ENCODE measurements at places on chromosomes 16 and 17. TPM values are rescaled to one million over a fixed set of nuclear protein-coding genes. Genes with fewer than 3 reads are reported as not detected.
A peak's percentile ranks its signal among the peaks of the same experiment; 100 is the strongest.

- DNase-seq: peak; percentile 23
These were observed 19.9 kb upstream of the COL1A1 start for GRCh38 chr17:50221266-50221863.

DNA sequence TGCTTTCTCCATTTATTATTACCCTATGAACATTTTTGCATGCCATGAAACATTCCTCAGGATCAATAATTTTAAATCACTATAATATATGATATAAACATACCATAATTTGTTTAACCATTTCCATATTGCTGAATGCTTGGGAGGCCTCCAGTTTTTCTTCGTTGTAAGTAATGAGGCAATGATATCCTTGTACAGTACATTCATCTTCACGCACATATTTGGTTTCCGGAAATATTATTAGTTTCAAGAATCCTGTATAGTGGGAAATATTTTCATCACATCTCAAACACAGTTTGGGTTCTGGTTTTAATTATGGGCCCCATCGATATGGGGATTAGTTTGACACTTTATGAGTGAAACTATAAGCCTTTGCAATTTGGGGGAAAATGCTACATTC is 135.4 kb downstream of the HS3ST3B1 start:
- DNase-seq: no peak

DNA sequence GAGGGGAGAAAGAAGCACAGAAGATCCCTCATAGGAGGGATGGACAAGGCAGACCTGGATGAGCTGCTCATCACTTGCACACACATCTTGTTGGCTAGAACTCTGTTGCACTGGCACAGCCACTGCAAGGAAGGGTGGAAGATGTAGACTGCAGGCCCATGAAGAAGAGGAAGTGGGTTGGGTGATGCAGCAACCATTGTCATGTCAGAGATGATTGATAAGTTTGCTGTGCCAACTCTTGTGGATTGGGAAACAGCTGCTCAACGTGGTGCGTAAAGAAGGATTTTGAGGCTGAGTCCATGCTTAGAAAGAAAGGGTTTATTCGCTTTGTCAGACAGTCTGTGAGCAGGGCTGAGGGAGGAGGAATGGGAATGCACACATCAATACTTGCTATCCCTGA is 161.4 kb upstream of the MPHOSPH6 start:
- no peak for DNase-seq

GRCh38 chr16:80622007-80622406 is 81.2 kb downstream of the DYNLRB2 start:
- DNase-seq: no peak

DNA sequence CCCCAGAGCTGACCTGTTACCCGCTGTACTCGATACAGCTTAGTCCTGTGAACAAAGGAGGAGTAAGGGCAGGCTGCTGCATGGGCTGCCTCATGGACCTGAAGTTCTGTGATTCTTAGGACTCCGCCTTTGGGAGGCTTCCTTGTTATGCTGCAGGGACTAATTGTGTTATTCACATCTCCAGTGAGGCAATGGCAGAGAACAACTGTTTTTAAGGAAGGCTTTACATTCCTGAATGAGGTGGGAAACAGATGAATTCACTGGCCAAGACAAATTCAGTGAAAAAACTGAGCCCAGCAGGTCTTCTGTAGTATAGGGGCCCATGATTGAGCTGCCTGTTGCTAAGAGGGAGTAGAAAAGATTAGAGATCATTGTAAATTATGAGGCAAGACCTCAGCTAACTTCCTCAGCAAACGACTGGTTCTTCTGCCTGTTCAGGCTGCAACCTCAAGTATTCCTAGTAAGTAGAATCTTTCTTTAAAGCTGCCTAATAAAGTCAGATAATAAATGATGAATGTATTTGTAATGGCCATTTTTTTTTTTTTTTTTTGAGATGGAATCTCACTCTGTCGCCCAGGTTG is 26.3 kb downstream of the ADORA2B start:
- DNase-seq: no peak

- no peak for DNase-seq
These were observed 64.5 kb downstream of the RAI1 start for GRCh38 chr17:17745476-17746455.

DNA sequence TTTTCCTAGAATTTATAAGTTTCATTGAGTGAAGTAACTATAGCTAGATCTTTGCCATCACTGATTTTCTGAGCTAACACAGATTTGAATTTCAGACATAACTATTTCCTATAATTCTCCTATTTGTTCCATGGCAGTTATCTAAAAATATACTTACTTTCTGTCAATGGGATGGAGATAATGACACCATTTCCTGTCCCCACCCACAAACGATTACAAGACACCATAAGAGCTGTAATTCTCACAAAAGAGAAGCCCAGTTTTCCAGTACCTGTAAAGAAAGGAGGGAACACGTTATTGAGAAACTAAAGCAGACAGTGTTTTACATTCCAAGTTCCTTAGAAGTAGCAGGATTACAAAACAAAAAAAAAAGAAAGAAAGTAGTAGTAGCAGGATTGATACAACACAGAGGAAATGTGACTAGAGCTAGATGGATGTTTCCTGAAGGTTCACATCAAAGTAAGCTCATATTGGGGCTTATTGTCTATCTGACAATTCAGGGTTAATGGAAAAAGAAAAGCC is 110.9 kb upstream of the TOB1 start:
- no peak for DNase-seq

DNA sequence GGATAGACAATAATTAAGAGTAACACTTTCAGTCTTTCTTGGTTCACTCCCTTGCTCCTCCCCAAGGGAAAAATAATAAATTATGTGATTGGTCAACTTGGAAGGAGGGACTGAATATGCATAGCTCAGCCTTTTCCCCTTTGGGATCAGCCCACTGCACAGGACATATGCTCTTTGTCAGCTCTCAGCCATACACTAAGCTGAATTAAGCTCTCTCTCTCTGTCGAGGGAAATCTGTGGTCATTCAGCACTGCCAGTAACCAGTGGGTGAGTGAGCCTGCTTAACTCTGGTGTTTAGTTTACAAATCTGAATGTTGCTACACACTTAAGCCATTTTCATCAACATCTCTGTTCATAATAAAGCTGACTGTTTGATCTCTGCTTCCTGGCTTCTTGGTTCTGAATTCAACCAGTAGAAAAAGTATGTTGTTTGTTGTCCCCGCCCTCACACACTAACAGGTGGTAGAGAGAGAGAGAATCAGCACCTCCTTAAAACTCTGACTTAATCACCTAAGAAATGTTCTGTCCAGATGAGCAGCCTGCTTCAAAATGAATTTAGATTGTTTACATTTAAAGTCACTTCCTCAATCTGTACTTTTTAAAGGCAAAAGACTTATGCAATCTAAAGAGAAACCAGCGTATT is 102.3 kb upstream of the C17orf78 start:
- peak; percentile 8 for DNase-seq

DNA sequence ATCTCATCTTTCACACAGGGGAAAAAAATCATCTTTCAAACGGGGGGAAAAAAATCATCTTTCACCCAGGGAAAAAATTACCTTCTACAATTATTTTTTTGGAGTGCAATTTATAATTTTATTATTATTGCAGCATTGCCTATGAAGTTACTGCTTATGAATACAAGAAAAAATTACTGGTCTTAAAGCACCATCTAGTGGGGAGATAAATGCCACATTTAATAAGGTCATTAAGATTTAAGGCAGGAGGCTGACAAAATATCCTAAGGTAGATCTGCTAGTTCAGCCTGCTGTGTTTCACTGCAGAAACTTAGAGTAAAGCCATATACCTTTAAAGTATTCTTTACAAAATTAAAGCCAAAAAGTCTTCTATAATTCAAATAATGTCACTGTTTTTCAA is 13.7 kb downstream of the SHCBP1 start:
- peak; percentile 59 for DNase-seq

GRCh38 chr16:51359141-51359955 is 208.3 kb upstream of the SALL1 start:
- no peak for DNase-seq

DNA sequence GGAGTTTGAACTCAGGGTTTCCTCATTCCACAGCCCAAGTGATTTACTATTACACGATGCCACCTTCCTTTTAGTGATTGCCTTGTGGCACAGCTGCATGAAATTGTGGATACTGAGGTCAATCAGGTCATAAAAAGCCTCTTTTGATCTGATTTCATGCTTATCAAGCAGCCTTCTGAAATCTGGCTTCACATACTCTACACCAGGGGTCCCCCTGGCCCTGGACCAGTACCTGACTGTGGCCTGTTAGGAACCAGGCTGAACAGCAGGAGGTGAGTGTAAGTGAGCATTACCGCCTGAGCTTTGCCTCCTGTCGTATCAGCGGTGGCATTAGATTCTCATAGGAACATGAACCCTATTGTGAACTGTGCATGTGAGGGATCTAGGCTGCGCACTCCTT is 13.8 kb downstream of the SLFN5 start:
- DNase-seq: no peak

GRCh38 chr16:50737420-50737959 is 4.4 kb upstream of the CYLD start:
- DNase-seq: no peak

DNA sequence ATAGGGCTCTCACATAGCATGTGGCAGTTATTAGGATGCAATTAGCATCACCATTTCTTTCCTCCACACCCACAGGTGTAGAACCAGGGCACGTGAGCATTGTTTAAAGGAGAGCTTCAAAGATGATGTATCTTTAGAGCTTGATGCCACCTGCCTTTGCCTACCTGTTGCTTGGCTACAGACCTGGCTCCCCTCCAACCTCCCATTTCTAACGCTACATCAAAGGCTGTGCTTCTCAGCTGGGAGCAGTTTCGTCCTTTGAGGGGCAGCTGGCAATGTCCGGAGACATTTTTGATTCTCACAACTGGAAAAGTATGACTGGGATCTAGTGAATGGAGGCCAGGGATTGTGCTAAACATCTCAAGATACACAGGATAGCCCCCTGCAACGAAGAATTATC is 78.5 kb upstream of the CLEC3A start:
- DNase-seq: no peak

GRCh38 chr16:88758227-88758943 is 26.6 kb downstream of the PIEZO1 start:
- no peak for DNase-seq

DNA sequence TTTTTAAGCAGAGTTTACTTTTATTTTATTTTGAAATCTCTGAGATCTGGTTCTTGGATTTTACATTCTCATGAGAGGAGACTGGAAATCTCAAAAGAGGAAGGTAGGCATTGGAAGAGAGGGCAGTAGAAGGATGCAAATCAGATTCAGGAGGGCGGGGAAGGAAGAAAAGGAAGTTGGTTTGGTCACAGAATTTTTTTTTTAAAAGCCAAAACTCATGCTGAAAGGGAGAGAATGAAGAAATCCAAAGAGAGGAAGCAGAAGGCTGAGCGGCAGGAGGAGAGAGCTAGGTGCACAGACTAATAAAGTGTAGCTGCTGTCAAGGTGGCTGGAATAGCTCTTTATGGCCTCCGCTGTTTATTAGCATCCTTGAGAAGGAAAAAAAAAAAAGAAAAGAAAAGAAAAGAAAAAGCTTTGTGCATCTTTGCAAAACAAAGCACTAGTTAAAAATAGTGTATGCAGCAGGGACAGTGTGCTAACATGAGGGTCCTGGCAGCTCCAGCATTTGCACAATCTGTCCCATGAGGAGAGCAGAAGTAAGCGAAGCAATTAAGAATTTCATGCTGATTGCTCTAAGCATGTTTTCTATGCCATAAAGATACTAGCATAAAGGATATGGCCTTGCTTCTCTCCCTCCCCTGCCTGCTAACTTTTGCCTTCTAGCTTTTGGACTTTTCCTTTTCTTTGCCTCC is 194.2 kb downstream of the ZFHX3 start:
- DNase-seq: no peak

GRCh38 chr17:2718150-2718938 is 6.8 kb upstream of the CLUH start:
- peak; percentile 26 for DNase-seq

- peak; percentile 71 for DNase-seq
These were observed 229.9 kb upstream of the SDK2 start for GRCh38 chr17:73874008-73874720.

DNA sequence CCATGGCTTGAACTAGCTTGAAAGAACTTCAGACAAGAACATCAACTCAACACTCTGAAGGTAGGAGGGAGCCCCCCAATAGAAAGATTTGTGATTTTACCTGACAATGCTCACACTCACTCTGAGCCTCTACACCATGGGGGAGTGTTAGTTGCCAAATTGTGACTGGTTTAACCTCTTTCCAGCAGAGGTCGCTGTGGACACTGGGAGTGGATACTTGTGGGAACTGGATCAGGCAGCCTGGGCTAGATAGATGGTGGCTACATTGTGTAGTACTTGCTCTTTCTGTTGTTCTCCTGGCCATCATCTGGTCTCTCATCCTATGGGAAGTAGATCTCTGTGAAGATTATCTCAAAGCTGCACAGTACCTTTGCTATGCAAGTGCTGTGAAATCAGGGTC is 2.9 kb downstream of the SMPD3 start:
- peak; percentile 58 for DNase-seq

DNA sequence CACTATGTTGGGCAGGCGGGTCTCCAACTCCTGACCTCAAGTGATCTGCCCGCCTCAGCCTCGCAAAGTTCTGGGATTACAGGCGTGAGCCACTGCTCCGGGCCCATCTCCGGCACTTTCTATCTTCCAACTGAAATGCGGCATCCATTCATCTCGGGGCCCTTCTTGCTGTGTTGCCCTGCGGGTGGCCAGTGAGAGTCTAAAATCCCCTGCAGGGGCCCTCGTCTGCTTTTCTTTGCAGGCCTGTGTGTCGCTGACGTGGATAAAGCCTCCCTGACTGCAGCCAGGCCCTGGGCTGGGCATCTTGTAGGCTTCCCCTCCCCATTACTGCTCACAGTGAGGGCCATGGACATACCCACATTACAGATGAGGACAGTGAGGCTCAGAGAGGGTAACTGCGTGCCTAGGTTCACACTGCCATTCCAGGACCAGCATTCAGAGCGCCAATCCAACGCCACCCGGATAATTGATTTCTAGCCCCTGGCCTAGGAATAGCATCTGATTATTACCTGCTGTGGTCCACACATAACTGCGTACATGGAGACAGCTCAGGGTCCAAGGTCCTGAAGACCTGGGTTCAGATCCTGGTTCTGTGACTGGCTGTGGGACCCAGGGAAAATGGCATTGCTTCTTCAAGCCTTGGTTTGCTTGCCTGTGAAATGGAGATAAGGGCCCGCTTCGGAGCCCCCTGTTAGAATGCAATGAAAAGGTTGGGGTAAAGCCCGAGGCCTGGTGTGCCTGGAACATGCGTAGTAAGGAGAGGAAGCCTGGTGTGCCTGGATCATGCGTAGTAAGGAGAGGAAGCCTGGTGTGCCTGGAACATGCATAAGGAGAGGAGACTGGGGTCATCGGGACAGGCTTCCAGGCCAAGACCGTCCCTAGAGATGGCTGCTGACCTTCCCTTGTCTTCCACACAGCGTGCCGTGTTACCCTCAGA is 25.0 kb downstream of the CRISPLD2 start:
- DNase-seq: no peak

GRCh38 chr17:77887464-77888241 is 70.8 kb upstream of the TNRC6C start:
- DNase-seq: peak; percentile 8

OMG gene
- not detected for total RNA-seq

PRSS8 gene
- total RNA-seq: 15.0 TPM

CMTM2 gene
- total RNA-seq: not detected

CRYM gene
- 1.2 TPM for total RNA-seq

SOX9 gene
- 1.2 TPM for total RNA-seq

CCDC200 gene
- not detected for total RNA-seq
